Foreskin keratinocyte (primary cell): ENCODE measurements at places on chromosomes 12 and 14.
A peak's percentile ranks its signal among the peaks of the same experiment; 100 is the strongest.

- DNase-seq: no peak
Measured at GRCh38 chr12:114506651-114507050, 100.7 kb upstream of the TBX5 start.

GRCh38 chr14:74518221-74518620 lies 24.7 kb downstream of the ISCA2 start:
- DNase-seq: peak; percentile 41

- DNase-seq: no peak
Measured at GRCh38 chr14:103728721-103729120, 13.1 kb downstream of the ZFYVE21 start.

DNA sequence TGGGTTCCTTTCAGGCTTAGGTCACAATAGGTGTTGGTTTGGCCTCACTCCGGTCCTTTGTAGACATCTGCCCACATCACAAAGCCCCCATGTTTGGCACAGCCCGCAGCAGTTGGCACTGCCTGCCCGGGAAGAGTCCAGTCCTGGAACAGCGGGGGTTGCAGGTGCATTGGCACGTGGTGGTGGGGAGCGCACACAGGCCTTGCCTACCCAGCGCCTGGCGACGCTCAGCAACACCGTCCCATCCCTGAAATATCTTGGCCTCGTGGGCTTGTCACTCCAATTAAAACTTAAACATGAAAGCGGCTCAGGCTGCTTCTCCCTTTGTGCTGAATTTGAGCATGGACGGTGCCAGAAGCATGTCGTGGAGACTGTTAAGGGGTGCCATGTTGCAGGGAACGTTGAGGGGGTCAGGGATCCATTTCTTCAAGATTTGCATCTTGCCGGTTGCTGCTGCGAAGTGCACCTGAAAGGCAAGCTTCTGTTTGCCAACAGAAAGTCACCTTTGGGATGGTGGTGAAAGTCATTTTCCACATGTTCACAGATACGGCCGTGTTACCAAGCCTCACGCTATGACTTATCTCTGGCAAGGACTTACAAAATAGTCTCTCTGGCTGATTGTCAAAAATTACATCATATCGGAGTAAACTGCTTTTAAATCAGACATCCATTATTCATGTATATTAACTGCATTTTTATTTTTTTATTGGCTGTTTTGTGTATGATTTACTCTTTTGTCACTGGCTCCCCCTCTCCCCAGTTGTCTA lies 91.5 kb downstream of the FBXW8 start:
- no peak for DNase-seq
